ENCODE measurements at places on chromosomes 2 and 18.

DNA sequence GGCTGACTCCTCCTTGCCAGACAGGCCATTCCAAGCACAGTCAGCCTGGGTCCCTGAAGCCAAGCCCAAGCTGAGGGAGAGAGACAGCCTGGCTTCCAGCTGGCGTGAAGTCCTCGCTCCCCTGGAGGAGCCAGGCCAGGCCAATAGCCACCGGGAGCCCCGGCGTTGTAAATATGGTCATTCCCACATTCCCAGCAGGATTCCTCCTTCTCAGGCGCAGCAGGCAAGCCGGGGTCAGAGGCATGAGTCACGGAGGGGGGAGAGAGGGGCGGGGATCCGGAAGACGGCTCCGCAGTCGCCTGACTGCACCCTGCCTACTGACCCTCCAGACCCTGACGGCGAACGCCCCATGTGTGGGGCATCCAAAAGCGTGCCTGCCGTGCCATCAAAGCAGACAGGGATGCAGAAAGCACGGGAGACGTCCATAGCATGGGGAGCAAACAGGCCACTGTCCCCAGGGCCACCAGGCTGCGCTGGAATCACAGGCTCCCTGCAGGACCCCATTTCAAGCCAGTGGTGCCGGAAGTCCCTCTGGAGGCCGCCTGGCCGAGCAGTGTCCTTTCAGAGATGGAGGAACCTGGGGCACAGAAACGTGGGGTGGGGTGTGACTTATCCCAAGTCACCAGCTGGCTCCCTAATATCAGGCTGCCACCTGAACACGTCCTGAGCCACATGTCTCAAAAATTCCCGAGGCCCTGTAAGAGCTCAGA, 48.2 kb downstream of the TWIST2 start:
- DNase-seq, result peak; percentile 95

DNA sequence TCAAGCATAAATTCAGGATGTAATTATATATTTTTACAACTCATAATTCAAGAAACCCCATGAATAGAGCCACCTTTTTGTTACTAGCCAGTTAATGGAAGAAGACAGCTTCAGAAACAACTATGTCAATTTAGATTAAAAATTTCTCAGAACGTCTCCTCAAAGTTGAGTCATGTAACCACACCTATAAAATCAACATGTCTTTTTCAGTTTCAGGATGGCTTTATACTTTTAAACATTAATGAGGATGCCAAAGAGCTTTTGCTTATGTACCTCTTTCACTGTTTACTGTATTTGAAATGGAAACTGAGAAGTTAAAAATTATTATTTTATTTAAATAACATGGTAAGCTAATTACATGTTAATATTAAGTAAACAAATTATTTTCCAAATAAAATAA, 280.1 kb downstream of the PTH2R start:
- no peak for DNase-seq

DNA sequence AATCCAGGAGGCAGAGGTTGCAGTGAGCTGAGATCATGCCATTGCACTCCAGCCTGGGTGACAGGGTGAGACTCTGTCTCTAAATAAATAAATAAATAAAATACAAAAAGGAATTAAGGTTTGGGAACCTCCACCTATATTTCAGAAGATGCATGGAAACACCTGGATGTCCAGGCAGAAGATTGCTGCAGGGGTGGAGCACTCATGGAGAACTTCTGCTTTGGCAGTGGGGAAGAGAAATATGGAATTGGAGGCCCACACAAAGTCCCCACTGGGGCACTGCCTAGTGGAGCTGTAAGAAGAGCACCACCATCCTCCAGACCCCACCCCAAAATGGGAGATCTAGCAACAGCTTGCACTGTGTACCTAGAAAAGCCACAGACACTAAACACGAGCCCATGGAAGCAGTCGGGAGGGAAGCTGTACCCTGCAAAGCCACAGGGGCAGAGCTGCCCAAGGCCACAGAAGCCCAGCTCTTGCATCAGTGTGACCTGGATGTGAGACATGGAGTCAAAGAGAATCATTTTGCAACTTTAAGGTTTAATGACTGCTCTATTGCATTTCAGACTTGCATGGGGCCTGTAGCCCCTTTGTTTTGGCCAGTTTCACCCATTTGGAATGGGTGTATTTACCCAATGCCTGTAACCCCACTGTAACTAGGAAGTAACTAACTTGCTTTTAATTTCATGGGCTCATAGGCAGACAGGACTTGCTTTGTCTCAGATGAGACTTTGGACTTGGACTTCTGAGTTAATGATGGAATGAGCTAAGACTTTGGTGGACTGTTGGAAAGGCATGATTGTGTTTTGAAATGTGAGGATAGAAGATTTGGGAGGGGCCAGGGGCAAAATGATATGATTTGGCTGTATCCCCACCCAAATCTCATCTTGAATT, 265.3 kb downstream of the ZEB2 start:
- no peak for DNase-seq

DNA sequence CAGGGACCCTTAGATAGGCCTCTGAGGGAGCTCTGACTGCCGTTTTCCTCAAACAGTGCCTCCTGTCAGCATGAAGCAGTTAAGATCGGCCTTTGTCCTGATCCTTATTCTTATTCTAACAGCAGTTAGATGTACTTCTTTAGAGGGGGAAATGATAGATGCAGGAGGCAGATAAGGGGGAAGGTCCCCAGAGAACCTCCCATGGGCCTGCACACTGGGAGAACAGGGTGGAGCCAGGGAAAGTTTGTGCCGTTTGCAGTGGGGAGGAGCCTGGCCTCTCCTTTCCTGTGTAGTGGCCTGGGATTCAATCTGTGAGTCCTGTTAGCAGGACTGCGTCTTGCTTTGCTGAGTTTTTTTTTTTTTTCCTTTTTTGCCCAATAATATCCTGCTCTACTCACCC, 7.9 kb upstream of the INPP4A start:
- no peak for DNase-seq

- peak; percentile 15 for DNase-seq
Observed at GRCh38 chr2:176508984-176509740, 239.9 kb downstream of the MTX2 start.

GRCh38 chr18:23281626-23282436, 146.5 kb downstream of the CABLES1 start:
- DNase-seq, result no peak

DNA sequence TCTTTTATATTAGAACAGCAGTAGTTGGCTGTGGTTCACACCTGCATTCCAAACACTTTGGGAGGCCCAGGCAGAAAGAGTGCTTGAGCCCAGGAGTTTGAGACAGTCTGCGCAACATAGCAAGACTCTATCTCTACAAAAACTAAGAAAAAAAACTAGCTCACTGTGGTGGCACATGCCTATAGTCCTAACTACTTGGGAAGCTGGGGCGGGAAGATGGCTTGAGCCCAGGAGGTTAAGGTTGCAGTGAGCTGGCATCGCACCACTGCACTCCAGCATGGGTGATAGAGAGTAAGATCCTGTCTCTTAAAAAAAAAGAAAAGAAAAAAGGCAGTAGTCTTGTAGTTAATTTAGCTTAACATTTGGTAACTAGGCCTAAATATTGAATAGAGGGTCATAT, 136.6 kb downstream of the AGPS start:
- DNase-seq, result no peak

- DNase-seq, result no peak
Observed at GRCh38 chr2:28620291-28620793, 124.5 kb downstream of the PLB1 start.

- no peak for DNase-seq
Observed at GRCh38 chr18:49086926-49087325, 136.2 kb upstream of the SMAD7 start.

- DNase-seq, result no peak
Observed at GRCh38 chr2:234425639-234426603, 71.0 kb downstream of the ARL4C start.

DNA sequence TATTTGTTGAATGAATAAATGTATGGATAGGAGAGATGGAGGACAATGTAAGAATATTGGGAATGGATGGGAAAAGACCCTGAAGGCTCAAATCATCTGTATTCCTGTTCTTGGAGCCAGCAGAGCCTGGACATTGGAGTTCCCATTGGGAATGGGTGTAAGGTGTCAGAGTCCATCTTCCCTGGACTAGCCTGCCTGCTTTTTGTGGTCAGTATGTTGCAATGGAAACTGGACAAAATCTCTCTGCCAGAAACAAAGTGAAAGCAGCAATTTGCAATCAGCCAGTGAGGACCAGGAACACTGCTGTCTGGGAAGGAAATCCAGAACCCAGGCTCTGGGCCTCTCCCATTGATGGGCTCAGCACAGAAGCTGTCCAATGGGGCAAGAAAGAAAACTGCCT, 83.5 kb upstream of the SKOR2 start:
- DNase-seq, result peak; percentile 47

GRCh38 chr18:29185801-29186200, 1008.9 kb upstream of the CDH2 start:
- no peak for DNase-seq

GRCh38 chr2:70084973-70085710, 2.1 kb upstream of the PCBP1 start:
- no peak for DNase-seq

- peak; percentile 64 for DNase-seq
Observed at GRCh38 chr2:237473878-237474441, 13.1 kb upstream of the MLPH start.

DNA sequence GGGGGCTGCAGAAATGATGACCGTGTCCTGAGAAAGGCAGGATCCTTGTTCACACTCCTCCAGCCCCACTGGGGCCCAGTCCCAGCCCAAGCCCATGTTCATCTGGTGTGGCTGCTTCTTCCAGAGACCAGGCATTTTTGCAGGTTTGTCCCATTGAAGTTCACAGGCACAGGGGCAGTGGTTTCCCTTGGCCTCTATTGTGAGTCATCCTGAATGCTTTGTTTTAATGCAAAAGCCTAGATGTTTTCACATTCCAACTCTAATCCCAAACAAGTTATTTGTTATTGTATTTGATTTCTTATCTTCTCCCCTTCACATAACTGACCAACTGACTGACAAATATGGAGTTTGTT, 426.4 kb upstream of the ID2 start:
- no peak for DNase-seq

DNA sequence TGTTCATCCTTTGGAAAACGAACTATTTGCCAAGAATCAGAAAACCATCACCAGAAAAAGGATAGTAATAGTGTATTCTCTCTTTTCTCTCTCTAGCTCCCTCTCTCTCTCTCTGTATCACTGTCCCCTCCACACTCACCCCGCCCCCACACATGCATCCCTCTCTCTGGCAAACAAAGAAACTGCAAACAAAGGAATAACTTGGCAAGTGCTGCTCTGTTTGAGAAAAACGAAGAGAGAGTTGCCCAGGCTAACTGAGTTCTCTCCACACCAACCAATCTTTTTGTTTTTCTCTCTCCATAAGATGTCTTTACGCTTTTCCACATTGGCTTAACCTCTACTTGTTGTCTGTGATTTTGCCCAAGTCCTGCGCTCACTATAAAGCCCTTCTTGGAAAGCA, 316.2 kb downstream of the EPHA4 start:
- DNase-seq, result no peak

GRCh38 chr18:78240101-78240500, 739.5 kb upstream of the SALL3 start:
- DNase-seq, result no peak

- no peak for DNase-seq
Observed at GRCh38 chr2:181680937-181681811, 857 bp upstream of the NEUROD1 start.

GRCh38 chr2:222232372-222232771, 66.4 kb downstream of the PAX3 start:
- DNase-seq, result no peak

GRCh38 chr2:101560780-101561315, 85.9 kb upstream of the RFX8 start:
- DNase-seq, result no peak

DNA sequence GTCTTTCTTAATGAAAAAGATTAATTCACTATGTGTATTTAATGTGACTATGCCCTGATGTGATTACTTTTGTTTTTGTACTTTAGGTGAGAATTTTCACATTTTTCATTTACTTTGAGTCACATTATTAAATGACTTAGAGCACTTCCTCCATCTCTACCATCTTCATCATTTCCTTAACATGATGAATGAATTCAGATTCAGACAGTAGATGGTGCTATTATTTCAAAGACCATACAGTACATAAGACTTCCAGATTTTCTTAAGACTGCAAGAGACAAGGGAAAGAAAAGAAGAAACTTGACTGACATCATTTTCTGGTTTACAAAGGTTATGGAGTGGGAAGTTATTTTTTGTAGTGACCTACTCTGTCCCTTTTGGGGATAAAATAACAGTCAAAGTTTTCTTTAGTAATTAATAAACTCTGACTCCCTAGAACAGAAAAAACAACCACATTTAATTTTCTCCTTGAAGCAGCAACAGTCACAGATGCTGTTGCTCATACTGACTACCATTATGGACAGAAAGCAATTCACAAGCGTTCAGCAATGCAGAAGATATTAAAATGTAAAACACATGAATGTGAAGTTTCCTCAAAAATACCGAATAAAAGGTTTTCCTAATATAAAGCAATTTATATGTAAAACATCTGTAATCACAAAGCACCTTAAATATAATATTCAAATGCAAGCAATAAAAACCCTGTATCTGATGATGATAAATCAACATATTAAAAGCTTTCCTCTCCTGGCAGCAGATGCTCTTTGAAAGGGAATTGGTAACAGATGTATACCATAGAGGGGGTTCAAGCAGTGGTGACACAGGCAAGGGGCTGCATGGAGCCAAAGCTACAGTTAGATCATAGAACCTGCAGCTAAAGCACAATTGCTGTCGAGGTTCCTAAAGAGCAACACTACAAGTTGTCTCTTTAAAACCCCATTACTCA, 1010.9 kb upstream of the NXPH2 start:
- DNase-seq, result peak; percentile 35

GRCh38 chr2:184695-185094, 79.1 kb downstream of the SH3YL1 start:
- DNase-seq, result no peak

DNA sequence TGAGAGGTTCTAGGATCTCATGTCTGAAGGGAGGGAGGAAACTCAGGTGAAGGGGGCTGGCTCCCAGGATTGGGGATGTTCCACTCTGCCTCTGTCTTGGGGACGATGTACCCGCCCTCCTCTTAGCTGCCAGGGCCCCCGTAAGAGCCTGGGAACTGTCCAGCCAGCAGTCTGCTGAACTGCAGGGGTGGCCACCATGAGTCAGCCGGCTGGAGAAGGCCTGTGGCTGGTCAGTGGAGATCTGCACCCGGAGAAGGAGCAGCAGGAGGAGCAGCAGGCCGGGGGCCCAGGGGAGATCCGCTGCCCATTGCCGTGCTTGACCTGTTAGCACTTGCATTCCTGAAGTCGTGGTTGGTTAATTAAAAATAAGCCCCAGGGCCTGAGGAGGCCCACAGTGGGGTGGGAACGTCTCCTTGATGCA, 180.3 kb downstream of the TFCP2L1 start:
- peak; percentile 19 for DNase-seq

DNA sequence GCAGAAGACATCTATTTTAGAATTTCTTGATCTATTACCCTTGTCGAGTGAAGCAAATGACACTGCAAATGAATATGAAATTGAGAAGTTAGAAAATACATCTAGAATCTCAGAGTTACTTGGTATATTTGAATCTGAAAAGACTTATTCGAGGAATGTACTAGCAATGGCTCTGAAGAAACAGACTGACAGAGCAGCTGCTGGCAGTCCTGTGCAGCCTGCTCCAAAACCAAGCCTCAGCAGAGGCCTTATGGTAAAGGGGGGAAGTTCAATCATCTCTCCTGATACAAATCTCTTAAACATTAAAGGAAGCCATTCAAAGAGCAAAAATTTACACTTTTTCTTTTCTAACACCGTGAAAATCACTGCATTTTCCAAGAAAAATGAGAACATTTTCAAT, 370.4 kb downstream of the XIRP2 start:
- DNase-seq, result no peak

GRCh38 chr2:186624276-186624675, 34.4 kb downstream of the ITGAV start:
- DNase-seq, result no peak
